Stimulated activated CD8-positive, alpha-beta memory T cell treated with anti-CD3 and anti-CD28 coated beads, Interleukin-4, amount 100 ng/mL, for 1 hour (primary cell): ENCODE measurements at places on chromosomes 16 and 17.

- DNase-seq = no peak
Observed at GRCh38 chr17:292016-292415, 60.6 kb downstream of the RPH3AL start.

DNA sequence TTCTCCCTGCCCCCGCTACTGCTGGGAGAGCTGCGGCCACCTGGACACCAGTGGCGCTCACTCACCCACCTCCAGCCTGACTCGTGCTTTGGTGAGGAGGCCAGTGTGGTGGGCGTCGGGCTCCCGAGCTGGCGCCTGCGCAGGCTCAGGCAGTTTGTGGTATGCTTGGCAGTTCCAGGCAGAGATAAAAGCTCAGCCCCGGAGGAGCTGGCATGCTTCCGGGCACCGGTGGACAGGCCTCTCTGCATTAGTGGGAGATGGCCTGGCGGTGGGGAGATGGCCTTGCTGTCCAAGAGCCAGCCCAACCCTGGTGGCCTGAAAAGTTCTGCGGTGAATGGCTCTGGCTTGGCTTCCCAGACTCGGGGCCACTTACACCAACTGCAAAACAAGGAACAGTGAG is 4.1 kb downstream of the ADGRG1 start:
- no peak for DNase-seq

DNA sequence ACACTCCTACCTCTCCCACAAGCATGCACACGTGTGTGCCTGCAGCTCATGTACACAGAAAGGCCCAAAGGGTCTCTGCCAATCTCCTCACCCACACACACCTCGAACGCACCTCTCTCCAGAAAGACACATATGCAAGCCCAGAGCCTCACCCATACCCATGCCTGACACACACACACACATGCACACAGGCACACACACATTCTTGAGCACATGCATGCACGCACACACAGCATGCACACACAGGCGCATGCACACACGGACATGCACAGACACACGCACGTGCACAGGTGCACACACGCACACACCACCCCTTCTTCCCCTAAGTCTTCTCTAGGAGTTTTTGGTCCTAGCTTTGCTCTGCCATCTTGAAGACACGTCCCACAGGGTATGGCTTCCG is 48.7 kb upstream of the CACNG4 start:
- DNase-seq = no peak

DNA sequence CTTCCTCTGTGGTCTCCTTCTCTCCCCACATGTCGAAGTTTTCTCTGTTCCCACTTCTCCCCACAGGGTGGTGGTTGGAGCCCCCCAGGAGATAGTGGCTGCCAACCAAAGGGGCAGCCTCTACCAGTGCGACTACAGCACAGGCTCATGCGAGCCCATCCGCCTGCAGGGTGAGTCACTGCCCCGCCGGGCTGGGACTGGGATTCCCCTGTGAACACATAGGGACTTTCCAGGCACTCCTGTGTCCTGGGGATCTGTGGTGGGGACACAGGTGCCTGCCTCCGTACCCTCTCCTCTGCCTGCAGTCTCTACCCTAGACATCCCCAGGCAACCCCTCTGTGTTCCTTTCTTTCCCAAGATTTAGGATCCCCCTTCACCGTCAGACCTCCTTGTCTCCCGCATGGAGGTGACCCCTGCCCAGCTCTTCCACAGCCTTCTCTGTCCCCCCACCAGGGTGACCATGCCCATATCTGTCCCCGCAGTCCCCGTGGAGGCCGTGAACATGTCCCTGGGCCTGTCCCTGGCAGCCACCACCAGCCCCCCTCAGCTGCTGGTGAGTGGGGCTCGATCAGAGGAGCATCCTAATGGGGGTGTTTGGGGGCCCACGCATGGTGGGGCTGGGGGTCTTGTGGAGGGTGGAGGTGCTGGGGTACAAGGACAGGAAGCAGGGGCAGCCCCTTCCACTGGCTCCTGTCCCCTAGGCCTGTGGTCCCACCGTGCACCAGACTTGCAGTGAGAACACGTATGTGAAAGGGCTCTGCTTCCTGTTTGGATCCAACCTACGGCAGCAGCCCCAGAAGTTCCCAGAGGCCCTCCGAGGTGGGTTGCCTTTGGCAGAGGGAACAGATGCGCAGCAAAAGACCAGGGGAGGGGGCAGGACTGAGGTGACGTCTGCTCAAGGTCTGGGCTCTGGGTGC is 5.8 kb downstream of the ITGAM start:
- no peak for DNase-seq

GRCh38 chr16:56019274-56019673 is 144.1 kb upstream of the CES5A start:
- no peak for DNase-seq

- no peak for DNase-seq
Observed at GRCh38 chr17:62692721-62693431, 65.4 kb downstream of the MRC2 start.

GRCh38 chr16:57637424-57637823 is 9.0 kb downstream of the ADGRG1 start:
- no peak for DNase-seq

DNA sequence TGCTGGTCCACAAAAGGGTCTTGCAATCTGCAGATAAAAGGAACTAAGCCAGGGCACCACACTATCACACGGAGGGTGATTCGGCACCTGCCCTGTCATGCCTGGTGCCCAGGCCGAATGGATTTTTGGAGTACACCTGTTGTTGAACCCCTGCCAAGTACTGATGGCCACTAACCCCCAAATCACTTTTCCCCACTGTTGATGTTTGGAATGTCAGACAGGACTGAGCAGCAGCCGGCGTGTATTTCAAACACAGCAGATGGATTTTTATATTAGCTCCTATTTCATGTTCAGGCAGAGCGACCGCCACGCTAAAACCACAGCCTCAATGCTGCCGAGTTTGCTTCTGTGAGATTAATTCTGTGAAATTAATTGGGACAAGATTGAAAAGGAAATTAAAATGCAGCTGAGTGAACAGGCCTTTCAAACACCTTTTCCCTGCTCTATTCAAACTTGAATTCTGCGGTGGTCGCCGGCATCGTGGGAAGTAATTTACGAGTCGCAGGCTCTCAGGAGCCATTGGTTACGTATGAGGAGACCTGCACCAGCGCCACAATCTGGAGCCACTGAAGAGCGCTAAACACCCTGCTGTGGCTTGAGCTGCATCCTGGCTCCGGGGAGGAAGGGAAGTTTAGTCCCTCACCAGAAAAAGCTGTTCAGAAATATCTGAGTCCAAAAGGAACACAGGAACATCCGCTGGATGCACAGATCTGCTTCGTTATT is 48.5 kb downstream of the SNX11 start:
- DNase-seq = no peak

DNA sequence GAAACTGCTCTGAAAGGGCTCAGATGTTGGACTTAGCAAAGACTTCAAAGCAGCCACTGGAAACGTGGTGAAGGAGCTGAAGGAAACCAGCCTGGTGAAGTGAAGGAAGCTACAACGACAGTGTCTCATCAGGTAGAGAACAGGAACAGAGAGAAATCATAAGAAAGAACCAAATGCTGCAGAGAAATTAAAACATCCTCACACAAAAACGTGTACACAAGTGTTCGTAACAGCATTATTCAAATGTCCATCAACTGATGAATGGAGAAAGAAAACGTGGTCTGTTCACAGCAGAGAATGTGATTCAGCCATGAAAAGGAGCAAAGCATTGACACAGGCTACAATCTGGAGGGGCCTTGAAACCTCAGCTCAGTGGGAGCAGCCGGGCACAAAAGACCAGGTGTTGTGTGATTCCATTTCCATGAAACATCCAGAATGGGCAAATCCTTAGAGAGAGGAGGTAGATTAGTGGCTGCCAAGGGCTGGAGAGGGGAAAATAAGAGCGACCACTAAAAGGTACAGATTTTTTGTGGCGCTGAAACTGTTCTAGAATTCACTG is 26.9 kb downstream of the IFT140 start:
- no peak for DNase-seq

DNA sequence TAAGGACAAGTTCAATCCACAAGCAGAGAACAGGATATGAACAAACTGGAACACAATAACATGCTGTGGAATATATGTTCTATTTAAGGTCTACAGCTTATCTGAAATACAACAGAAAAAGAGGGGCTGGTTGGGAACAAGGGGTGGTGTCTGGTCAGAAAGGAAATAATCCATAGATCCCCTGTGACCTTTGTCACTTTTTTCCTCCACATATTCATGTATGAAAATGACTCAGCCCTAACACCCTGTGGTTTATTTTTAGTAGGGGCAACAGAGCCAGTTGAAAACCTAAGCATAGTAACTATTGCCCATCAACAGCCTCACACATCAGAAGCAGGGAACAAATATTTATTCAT is 12.3 kb upstream of the SPAG9 start:
- DNase-seq = no peak

DNA sequence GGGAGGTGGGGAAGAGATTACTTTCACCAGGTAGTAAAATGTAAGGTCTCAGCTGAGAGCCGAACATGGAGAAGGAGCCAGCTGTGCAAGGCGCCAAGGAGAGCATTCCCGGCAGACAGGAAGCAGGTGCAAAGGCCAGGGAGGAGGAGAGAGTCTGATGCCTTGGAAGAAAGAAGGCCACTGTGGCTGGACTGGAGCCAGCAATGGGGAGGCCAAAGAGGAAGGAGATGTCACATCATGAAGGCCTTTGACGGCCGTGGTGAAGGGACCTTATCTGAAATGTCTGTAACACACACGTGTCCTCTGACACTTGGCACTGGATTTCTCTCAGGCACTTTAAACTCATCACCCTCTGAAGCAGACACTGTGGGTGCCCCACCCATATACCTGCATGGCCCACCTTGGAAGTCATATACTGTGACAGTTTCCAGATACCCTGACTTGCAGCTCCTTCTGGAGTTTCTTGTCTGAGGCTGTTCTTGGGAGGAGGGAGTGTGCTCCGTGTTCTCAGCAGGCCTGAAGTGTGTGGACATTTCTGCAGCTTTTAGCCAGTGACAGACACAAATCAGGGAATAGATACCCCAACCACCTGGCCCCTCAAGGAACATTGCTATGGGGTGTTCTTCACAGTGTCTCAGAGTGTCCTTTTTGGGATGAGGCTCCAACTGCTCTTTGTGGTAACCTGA is 1.9 kb upstream of the SLC5A2 start:
- no peak for DNase-seq

DNA sequence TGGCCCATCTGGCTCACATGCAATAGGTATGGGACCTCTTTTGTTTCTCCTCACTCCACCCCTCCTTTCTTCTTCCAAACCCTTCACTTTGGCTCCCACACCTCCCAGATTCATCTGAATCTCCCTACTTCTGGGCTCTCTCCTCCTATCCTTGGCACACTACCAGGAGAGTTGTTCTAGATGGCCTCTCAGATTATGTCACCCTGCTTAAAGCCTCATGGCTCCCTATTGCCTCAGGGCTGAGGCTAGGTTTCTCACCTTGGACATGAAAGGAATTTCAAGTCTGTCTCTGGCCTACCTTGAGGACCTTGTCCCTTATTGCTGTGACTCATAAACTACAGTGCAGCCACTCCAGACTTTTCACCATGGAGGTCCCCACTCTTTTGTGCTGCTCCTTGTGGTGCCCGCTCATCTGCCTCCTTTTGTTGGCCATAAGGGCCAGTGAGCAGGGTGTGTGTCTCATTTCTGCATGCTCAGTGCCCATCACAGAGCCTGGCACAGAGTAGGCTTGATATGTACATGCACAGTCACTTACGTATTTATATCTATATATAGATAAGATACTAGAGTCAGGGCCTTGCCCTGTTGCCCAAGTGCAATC is 1.0 kb upstream of the MFAP4 start:
- DNase-seq = no peak

GRCh38 chr17:29650396-29650795 is 27.7 kb upstream of the CORO6 start:
- DNase-seq = no peak

- no peak for DNase-seq
Observed at GRCh38 chr17:2888326-2888725, 92.1 kb downstream of the RAP1GAP2 start.

- DNase-seq = no peak
Observed at GRCh38 chr17:50100480-50100883, 5.3 kb downstream of the PDK2 start.

GRCh38 chr17:413016-413350 is 60.4 kb upstream of the RPH3AL start:
- DNase-seq = no peak

- DNase-seq = no peak
Observed at GRCh38 chr16:73048292-73049080, 558 bp upstream of the ZFHX3 start.

- DNase-seq = no peak
Observed at GRCh38 chr16:72406390-72406789, 234.4 kb upstream of the PMFBP1 start.

- DNase-seq = no peak
Observed at GRCh38 chr17:48996722-48997102, 473 bp upstream of the IGF2BP1 start.

DNA sequence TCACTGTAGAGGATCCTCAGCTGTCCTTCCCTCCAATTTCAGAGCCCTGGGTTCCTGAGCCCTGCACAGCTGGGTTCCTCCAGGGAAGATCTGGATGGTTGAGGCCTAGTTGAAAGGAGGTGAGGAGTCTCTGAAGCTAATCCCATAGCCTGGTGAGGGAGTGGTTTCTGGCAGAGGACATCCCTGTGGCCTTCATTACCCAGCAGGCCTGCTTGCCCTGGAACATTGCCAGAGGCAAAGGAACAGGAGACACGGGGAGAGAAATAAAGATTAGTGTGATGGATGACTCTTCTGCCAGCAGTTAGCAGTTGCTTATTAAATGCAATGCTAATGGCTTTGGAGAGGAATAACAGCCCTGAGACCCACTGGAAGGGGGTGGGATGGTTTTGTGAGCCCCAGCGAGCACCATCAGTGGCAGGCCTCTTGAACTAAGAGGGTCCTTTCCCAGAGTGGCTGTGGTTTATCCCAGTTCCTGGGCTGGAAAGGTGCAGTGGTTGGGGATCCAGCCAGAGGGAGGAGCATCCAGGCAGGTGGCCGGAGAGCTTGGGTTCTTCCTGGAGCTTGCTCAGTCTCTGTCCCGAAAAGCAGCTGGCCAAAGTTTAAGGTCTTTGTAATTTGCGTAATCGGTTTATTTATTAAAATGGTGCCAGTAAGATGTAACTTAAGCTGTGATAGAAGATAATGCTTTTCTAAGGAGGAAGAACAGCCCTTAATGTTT is 209.7 kb downstream of the CCDC182 start:
- DNase-seq = no peak

- no peak for DNase-seq
Observed at GRCh38 chr17:5619088-5619740, 34.9 kb upstream of the NLRP1 start.

- no peak for DNase-seq
Observed at GRCh38 chr17:56987283-56987834, 9.4 kb downstream of the SCPEP1 start.

DNA sequence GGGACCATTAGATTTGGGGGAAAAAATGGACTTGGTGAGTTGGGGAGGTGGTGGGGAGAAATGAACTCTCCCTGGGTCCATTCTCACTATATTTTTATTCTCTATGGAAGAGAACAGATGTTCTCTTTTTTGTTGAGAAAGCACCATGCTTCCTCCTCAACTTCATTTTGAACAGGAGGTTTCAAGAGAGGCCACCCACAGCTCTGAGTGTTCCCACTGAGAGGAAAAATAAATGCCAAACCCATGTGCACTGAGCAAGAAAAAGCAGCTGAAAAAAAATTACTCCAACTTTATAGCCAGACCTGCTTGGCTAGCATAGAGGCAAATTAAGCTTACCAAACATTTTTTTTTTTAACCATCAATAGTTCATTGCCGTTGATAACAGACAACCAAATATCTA is 883.6 kb downstream of the KCNJ2 start:
- no peak for DNase-seq
